ENCODE measurements at places on chromosomes 1 and 21.
A peak's percentile ranks its signal among the peaks of the same experiment; 100 is the strongest.

DNA sequence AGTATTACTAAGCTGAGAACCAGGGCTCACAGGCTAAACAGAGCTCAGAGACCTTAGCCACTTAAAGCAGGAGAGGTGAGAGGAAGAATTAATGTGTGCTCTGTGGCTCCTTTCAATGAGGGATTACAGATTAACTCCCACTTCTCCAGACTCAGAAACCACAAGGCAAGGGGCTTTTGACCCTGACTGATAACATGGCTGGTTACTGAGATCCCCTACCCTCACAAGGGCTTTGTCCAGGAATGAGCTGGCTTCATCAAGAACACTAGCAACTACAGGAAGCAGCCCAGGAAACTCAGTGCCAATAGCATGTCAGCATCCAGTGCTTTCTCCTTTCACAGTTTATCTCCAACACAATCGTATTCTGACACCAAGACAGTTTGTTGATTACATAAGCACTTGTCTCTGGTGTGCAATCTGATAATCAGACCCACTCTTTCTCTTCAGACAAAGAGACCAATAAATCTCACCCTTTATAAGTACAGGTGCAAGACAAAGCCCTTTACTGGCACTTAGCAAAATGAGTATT lies 38.8 kb downstream of the ERI3 start:
- no peak for DNase-seq

GRCh38 chr1:210413951-210414350 lies 85.2 kb downstream of the HHAT start:
- no peak for DNase-seq

GRCh38 chr1:183911285-183911684 lies 106.4 kb downstream of the RGL1 start:
- DNase-seq: no peak

DNA sequence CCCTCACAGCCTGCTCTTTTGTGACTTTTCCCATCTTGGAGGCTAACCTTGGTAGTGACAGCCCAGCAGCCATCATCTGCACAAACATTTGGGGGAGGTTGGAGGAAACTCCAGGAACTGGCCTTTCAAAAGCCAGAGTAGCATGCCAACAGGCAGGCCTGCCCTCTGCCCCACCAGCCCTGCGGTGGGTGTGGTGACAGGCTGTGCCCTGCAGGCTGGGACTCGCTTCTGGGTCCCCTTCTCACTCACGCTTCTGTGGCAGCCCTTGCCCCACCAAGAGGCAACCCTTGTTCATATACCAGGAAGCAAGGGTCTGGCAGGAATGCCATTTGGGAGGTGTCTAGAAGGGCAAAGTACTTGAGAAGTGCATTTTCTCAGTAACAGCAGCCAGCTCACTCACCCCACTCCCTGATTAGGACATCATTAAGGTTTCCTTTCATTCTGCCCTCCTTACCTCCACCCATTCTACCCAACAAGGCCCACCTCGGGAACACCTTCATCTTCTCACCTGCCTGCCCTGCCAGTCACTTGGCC lies 20.8 kb upstream of the FAM3B start:
- DNase-seq: no peak

DNA sequence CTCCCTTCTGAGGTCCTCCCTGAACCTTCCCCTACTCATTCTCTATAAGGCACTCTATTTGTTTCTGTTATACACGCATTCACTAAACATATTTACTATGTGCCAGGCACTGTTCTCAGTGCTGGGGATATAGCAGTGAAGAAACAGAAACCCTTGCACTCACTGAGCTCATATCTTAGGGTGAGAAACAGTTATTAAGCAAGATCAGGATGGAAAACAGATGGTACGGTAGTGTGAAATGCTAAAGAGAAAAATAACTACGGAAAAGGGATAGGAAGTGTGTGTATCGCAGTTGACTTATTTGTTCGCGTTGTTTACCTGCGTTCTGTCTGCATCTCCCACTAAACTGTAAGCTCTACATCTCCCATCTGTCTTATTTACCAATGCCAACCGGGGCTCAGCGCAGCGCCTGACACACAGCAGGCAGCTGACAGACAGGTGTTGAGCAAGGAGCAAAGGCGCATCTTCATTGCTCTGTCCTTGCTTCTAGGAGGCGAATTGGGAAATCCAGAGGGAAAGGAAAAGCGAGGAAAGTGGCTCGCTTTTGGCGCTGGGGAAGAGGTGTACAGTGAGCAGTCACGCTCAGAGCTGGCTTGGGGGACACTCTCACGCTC lies 572 bp downstream of the CYB5RL start:
- no peak for DNase-seq

DNA sequence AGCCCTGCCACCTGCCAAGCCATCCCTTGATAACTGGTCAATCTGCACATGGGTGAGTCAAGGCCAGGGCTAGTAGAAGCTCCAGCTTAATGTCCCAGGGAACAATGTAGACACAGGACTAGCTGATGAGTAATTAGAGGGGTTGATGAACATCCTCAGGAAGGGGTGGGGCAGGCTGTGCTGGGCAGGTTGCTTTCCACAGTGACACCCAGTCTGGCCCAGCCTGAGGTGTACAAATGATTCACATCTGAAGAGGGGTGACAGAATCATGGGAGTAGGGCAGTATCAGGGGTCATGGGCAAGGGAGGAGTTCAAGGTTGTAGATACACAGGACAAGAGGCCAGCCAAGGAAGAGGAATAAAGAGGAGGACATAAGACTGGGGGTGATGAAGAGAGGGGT lies 4.3 kb downstream of the LPAR3 start:
- no peak for DNase-seq

GRCh38 chr21:21731626-21732025 lies 733.4 kb downstream of the NCAM2 start:
- no peak for DNase-seq

- no peak for DNase-seq
Measured at GRCh38 chr1:160576884-160577283, 2.4 kb downstream of the CD84 start.

GRCh38 chr1:182257369-182258063 lies 134.1 kb downstream of the GLUL start:
- no peak for DNase-seq

DNA sequence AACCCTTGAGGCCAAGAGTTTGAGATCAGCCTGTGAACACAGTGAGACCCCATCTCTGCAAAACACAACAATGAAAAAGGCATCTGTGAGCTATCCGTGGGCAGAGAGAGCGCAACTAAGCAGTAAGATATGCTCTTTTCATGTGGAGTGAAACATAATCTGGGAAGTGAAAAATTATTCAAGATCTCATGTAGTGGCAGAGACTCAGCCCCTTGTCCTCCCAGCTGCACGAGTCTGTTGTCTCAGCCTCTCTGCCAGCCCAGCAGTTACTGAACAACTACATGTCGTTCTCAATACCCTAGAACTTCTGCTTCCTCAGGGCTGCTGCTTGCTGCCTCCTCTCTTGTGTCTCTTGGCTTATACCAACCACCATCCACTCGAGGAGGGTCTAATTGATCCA lies 61.3 kb upstream of the WDR26 start:
- DNase-seq: no peak

- peak; percentile 56 for DNase-seq
Measured at GRCh38 chr1:30106125-30106524, 617.3 kb downstream of the MATN1 start.

- no peak for DNase-seq
Measured at GRCh38 chr1:93323185-93323820, 22.4 kb upstream of the DR1 start.

DNA sequence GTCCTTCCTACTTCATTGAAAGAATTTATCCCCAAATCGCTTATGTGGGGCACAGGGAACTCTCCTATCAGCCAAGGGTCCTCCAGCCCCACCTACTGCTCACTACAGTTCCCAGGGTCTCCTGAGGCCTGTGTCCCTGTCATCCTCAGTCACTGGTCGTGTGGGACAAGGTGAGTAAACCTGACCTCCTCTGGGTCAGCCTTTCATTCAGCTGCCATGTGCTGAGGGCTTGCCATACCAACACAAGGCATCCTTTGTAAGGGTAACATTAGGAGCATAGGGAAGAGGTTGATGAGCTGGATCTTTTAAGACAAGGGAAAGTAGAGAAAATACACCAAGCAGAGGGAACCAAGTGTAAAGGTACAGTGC lies 11.2 kb upstream of the SNAPIN start:
- no peak for DNase-seq

- no peak for DNase-seq
Measured at GRCh38 chr1:209341146-209341545, 242.4 kb upstream of the CAMK1G start.

GRCh38 chr1:3650248-3651025 lies 534 bp upstream of the WRAP73 start:
- DNase-seq: no peak

DNA sequence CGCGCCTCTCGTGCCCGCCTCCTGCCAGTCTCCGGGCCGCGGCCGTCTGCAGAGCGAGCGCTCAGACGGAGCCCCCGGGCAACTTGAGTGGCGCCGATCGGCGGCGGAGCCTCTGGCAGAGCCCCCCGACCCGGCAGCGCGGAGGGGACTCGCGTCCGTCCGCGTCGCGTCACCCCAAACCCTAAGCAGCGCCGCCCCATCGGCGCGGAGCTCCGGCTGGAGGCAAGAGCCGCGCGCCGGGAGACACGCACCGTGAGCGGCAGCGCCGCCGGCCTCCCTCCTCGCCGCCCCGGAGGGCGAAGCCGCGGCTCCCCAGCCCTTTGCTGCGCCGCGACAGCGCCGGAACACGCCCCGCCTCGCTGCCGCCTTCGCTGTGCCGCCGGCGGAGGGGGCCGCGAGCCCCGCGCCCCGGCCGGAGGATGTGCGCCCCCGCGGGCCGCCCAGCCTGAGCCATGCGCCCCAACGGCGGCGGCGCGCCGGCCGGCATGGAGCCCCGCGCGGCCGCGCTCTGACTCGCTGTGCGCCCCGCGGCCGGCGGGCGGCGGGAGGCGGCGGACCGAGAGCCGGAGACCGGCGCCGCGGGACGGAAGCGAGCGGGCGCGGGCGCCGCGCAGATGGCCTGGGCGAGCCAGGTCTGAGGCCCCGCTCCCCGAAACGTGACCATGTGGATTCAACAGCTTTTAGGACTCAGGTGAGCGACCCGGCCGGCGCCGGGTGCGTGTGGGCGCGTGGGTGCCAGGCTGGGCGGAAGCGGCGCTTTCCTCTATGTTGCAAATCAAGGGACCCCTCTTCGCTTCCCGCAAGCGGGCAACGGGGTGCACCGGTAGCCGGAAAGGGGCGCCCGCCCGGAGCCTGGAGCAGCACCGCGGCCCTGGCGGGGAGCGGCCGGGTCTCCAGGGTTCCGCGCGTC lies 610 bp downstream of the AJAP1 start:
- no peak for DNase-seq

Measured in activated CD8-positive, alpha-beta memory T cell treated with anti-CD3 and anti-CD28 coated beads for 24 hours (primary cell).